ENCODE measurements at places on chromosomes 4 and X.

- no peak for DNase-seq
These were observed 174.4 kb downstream of the CAMK2D start for GRCh38 chr4:113587156-113587555.

DNA sequence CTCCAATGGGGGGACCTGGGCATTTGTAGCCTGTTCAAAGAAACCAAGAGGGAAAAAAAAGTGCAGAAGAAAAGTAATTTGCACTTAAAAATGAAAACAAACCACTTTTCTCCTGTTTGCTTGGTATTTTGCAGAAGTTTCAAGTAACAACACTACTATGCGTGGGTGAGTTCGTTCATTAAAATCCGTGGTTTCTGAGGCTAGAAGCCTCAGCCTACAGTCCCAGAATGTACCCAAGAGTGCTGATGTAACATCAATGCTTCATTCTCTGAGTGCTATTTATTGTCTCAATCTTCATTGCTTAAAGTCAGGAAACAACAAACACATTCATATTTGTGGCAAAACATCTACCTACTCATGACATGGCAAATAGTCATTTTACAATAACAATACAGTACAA is 29.2 kb downstream of the LGI2 start:
- DNase-seq = no peak

DNA sequence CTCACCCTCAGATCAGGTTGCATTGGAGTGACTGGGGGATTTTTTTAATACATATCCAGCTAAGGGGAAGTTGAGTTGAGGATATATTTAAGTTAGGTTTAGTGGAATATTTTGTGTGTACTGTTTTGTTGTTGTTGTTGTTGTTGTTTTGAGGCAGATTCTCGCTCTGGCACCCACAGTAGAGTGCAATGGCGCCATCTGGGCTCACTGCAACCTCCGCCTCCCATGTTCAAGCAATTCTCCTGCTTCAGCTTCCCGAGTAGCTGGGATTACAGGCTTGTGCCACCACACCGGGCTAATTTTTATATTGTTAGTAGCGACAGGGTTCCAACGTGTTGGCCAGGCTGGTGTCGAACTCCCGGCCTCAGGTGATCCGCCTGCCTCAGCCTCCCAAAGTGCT is 38.6 kb upstream of the ATP6AP2 start:
- no peak for DNase-seq

- DNase-seq = no peak
These were observed 25.3 kb downstream of the STIM2 start for GRCh38 chr4:26885912-26886274.

All from activated naive CD4-positive, alpha-beta T cell treated with anti-CD3 and anti-CD28 coated beads, Interleukin-2, amount 50 U/mL, for 16 hours (primary cell).